H7 (cell line): ENCODE measurements at places on chromosomes 11 and 22.
A peak's percentile ranks its signal among the peaks of the same experiment; 100 is the strongest.

DNA sequence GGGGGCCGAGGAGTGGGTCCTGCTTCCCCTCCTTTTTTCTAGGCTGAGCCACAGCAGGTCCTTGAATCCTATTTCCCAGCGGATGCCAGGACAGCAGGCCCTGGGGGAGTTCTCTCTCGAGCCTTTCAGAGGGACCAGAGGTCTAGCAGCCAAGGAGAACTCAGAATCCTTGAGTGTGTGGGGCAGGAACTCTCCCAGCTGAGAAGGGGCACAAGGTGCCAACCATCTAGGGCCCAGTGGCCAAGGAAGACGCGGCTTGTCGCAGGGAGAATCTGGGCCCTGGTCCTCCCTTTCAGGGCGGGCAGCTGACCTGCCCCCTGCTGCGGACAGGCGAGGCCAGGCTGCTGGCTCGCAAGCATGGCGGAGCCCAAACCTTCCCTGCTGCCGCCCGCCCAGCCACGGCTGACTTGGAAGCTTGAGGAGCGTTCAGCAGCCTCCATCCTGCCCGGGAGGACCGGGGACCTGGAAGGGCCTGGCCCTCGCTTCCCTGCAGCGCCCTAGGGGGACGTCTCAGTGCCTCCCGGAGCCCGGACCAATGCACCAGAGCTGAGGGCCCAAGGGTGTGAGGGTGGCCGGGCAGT lies 972 bp upstream of the TSSC4 start:
- DNase-seq = peak; percentile 89

- peak; percentile 60 for DNase-seq
Observed at GRCh38 chr11:15923183-15923582, 433.2 kb downstream of the SOX6 start.

DNA sequence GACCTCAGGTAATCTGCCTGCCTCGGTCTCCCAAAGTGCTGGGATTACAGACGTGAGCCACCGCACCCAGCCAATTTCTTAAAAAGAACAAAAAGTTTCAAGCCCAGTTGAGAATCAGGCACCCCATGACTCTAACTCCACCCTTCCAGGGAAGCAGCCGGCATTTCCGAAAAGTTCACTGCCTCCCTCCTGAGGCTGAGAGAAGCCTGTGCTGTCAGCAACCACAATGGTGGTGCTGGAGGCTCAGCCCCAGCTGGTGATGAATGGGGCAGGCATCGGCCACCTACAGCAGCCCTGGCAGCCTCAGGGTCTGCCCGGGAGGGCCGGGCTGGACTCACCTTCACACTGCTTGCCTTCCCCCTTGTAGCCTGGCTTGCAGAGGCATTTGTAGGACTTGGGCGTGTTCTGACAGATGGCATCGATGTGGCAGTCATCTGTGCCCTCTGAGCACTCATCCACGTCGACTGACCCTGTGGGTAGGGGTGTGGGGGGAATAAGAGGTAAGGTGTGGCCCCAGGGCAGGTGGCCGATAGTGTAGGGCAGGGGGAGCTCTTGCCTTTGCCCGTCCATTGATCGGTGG lies 4.3 kb downstream of the SCUBE1 start:
- peak; percentile 77 for DNase-seq

DNA sequence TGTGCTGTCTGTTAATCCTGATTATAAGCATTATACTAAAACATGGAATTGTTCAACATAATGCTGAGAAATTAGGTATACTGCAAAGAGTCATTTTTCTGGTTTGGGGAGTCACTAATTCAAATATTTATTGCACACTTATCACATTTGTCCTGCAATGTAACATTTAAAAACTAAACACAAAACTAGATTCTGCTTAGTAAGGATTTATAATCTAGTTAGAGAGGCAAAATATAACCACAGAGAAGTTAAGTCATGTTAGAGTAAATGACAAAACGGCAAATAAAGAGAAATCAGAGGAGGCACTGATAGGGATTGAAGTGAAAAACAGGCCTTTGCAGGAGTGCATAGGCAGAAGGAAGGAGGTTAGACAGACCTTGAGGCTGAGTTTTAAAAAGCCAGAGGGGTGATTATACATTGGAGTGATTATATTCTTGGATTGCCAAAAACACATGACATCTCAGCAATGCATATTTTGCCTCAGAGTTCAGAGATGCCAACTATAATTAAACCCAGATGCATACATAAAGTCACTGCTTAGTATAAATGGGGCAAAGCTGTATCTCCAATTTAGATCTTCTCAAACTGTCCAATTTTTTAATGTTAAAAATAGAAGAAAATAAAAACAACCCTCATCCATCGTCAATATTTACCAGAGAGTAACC lies 49.7 kb downstream of the CCDC34 start:
- DNase-seq = no peak

GRCh38 chr11:120929664-120930154 lies 94.2 kb upstream of the TBCEL start:
- DNase-seq = peak; percentile 92

DNA sequence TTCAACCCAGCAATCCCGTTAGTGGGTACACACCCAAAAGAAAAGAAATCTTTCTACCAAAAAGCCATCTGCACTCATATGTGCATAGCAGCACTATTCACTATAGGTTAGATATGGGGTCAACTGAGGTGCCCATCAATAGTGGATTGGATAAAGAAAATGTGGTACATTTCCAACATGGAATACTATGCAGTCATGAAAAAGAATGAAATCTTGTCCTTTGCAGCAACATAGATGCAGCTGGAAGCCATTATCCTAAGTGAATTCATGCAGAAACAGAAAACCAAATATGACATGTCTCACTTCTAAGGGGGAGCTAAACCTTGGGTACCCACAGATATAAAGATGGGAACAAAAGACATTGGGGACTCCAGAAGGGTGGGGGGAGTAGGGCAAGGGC lies 1.9 kb upstream of the ARHGAP8 start:
- DNase-seq = no peak

- no peak for DNase-seq
Observed at GRCh38 chr11:110373051-110373702, 56.6 kb upstream of the FDX1 start.

GRCh38 chr11:126930091-126930841 lies 70.3 kb downstream of the KIRREL3 start:
- no peak for DNase-seq

DNA sequence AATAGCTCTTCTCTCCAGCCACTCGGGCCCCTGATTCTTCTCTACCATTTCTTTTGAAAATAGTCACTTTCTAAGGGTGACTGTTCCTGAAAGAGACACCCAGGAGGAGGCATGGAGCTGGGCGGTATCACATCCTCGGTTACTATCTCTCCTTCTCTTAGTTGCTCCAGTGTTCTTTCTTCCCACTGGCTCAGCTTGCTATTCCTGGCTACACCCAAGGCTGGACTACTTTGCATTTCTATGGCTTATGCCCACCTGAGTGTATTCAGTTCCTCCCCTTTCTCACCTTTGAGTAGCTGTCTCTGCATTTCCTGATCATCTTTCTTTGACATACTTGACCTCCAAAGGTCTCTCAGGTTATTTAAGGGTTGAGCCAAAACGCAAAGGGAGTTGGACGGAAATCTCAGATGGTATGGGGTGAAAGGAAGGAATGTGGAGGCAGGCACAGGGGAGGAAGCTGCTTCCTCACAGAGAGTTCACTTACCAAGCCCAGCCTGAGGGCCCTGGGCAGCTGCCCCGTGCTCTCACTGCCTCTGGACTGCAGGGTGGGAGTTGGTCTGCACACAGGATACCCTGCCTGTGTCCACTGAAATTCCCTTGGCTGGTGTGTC lies 155.7 kb downstream of the SNX19 start:
- peak; percentile 36 for DNase-seq
